Stimulated activated CD8-positive, alpha-beta memory T cell treated with anti-CD3 and anti-CD28 coated beads, Interleukin-15, amount 100 ng/mL, for 48 hours (primary cell): ENCODE measurements at places on chromosomes 6 and 20.

- no peak for DNase-seq
Observed at GRCh38 chr6:123716506-123716905, 79.8 kb upstream of the TRDN start.

DNA sequence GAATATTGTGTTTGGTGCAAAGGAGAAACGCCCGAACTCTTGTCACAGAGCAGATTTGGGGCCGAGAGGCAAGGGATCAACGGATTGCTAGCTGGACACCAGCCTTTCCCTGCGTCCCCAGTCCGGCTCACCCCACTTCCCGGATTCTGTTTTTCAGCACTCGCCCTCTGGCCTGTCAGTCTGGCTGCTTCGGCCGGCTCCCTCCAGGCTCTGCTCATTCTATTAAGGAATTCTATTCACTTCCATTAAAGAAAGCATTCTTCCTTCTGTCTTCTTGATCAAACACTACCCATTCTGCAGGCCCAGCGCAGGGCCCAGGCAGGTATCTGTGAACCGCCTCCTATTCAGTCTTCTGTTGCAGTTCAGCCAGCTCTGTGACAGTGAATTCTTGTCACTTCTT is 91.7 kb downstream of the RNF182 start:
- DNase-seq, result no peak

- no peak for DNase-seq
Observed at GRCh38 chr20:49045440-49046086, 549 bp upstream of the CSE1L start.

DNA sequence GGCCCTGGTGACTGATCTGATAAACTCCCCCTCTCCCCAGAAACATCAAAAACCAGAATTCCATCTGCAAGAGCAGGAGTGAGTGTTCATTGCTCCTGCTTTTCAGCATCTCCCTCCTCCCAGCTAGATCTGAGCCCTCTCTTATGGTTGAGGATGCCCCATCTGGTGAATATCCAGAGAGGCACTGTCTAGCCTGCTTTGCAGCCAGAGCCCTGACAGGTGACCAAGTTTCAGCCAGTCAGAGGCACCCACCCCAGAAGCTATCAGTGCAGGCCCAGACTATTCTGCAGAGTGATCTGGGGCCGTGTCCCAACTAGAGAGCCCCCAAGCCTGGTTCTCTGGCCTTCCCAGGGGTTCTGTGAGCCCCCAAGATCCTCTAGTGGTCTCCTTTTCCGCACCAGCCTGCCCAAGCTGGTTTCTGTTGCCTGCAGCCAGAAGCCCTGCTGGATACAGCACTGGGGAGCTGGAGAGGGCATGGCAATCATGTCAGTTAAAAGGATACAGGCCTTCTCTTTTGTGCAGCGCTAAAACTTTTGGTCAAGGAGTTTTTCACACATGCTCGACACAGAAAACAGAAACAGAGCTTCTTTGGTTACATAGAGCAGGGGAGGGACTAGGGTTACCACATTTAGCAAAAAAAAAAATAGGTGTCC is 6.6 kb upstream of the BMP7 start:
- no peak for DNase-seq

DNA sequence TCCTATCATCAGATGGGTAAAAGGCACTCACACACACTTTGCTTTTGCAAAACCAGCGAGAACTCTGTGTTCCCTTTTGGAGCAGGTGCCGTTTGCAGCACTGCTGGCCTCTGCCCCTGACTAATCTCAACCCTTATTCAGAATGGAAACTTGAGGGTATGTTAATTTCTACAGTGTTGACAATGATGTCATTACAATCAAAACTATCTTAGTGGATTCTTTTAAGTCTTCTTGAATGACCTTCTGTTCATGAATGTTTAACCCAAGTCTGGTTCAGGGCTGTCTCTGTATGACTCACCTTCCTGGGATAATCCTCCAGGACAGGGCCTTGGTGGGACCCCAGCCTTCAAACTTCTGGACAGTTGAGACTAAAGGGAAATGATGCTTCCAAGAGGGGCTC is 197.9 kb downstream of the CDH4 start:
- no peak for DNase-seq

DNA sequence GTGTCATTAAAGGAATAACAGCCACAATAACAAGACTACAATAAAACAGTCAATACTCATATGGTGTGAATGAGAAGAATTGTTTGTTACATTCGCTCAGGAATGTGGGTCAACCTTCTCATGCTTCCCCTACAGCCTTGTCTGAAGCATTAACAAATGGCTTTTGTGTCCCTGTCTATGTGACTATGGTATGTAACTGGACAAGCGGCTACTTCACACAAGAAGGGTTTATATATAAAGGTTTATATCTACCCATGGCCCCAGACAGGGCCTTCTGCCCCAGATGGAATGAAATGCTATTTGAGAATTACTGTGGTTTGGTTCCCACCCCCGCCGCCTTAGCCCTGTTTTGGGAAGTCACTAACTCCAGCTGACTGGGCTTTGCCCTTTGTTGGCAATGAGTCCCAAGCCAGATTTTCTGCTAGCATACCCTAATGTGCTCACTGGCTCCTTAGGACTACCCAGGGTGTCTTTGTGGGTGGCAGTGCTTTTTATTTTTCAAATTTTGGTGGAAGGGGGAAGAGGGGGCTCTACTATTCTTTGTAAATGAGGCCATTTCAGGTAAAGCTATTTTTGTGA is 39.4 kb downstream of the TFAP2A start:
- no peak for DNase-seq

DNA sequence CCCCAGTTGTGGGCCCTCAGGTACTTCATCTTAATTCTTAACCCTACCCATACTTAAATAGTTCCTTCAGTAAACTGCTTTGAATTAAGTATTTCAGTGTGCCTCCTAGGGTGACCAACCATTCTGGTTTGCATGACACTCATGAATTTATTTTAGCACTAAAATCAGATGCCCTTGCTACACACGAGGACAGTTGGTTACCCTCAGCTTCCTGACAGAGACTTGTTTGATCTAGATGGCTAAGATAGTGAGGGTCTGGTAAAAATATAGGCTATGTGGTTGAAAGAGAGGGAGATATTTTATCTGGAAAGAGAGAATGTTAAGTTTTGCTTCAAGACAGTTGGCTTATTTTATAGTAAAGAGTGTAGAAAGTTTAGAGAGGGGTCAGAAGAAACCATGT is 10.6 kb downstream of the PGK2 start:
- DNase-seq, result no peak

DNA sequence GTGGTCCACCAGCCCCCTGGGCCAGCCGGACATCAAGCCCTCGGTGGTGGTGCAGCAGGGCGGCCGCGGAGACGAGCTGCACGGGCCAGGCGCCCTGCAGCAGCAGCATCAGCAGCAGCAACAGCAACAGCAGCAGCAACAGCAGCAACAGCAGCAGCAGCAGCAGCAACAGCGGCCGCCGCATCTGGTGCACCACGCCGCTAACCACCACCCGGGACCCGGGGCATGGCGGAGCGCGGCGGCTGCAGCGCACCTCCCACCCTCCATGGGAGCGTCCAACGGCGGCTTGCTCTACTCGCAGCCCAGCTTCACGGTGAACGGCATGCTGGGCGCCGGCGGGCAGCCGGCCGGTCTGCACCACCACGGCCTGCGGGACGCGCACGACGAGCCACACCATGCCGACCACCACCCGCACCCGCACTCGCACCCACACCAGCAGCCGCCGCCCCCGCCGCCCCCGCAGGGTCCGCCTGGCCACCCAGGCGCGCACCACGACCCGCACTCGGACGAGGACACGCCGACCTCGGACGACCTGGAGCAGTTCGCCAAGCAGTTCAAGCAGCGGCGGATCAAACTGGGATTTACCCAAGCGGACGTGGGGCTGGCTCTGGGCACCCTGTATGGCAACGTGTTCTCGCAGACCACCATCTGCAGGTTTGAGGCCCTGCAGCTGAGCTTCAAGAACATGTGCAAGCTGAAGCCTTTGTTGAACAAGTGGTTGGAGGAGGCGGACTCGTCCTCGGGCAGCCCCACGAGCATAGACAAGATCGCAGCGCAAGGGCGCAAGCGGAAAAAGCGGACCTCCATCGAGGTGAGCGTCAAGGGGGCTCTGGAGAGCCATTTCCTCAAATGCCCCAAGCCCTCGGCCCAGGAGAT is 1.0 kb downstream of the POU3F2 start:
- no peak for DNase-seq

GRCh38 chr6:7529141-7529540 is 12.3 kb upstream of the DSP start:
- DNase-seq, result no peak
